ENCODE measurements at places on chromosomes 3 and 15.

GRCh38 chr3:118974356-118975097 lies 60.1 kb downstream of the IGSF11 start:
- no peak for DNase-seq

GRCh38 chr3:106338582-106339214 lies 469.9 kb upstream of the CBLB start:
- DNase-seq: no peak

- no peak for DNase-seq
These were observed 13.3 kb upstream of the SSUH2 start for GRCh38 chr3:8657804-8658305.

GRCh38 chr3:77571971-77572715 lies 532.2 kb downstream of the ROBO2 start:
- DNase-seq: no peak

DNA sequence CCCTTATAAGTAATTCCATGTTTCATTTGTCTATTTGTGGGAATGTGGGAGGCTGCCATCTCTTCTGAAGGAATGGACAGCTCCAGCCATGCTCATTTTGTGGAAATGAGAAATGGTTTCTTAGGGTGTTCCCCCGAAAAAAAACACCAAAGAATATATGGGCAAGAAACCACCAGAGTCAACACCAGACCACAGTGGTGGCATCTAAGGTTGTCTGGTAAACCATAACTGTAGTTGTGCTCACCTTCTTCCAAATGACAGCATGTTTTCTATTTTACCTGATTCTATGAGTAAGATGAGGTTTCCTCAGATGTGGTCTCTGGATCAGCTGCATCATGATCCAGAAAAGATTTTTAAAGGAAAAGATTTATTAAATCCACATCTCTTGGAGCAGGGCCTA lies 217.0 kb upstream of the C2CD4B start:
- no peak for DNase-seq

DNA sequence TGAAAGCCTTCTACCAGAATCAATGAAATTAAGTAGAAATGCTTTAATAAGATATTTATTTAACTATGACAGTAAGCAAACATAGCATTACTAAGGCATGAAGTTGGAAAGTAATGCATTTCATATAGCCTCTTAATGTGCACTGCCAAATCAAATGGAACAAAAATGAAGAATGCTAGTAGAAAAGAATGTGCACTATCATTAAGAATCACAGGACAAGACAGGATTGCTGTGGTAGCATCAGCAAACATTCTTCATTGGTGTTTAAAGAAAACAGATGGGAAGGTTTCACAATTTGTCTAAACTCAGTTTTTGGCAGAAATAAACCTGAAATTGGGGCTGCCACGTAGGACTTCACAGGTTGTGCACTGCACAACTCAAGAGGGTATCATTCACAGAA lies 168.9 kb downstream of the CNTN3 start:
- DNase-seq: no peak

GRCh38 chr3:158460926-158461325 lies 110.1 kb upstream of the MLF1 start:
- no peak for DNase-seq

GRCh38 chr3:18988614-18989229 lies 159.6 kb upstream of the KCNH8 start:
- DNase-seq: no peak

GRCh38 chr3:19972054-19972453 lies 25.2 kb downstream of the RAB5A start:
- no peak for DNase-seq

DNA sequence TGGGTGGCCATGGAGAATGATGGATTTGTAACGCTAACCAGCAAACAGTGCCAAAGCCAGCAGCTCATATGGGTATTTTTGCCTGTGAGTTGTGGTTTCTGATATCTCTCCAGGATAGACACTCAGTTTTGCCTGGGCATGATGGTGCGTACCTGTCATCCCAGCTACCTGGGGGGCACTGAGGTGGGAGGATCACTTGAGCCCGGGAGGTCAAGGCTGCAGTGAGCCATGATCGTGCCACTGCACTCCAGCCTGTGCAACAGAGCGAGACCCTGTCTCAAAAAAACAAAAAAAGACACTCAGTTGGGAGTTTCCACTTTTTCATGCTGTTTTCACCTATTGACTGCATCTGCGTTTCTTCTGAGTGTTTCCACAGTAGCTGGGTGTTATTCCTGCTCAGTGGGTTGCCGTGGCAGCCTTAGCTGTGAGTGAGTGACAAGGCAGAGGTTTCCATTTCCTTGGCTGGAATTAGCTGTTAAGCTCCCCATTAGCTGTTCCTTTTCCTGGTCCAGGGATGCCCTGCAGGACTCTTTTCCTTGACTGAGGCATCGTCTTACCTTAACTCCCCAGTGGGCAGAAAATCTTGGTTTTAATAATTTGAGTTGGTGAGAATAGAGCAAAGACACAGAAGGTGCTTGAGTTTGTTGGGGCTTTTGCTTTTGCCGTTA lies 14.2 kb upstream of the RPP14 start:
- DNase-seq: no peak

DNA sequence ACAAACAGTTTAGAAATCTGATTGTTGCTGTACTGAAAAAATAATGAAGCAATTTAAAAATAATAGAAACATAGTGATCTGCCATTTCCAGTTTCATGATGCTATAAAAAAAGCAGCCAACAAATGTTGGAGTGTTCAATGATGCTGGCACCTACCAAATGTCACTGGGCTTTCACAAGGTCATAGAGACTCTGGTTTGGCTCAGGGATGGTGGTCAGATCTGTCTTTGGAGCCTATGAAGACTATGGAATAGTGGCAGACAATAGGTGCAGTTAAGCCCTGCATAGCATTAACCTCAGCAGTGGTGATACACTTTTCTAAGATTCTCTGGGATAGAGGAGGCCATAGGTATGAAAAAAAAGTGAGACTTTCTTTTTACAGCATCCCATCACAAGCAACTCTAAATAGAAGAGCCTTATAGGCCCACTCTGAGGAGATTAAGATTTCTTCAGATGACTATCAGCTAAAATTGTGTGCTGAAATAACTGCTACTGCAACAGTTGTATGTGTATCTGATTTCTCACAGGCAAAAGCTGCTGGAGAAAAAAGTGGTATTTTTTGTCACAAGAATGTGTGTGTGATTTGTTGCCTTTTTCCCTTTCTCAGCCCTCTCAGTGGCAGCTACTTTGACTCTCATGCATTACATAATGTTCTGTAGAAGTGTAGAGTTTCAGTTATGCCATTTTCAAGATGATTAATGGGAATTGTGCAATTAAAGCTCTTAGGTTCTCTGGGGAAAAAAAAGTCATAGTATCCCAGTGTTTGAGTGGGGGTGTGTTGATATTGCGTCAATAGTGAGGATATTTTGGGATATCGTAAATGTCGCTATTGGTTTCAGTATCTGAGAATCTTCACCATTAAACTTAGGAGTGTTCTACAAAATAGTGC lies 137.4 kb downstream of the MBNL1 start:
- no peak for DNase-seq
